ENCODE measurements at places on chromosomes 3 and 15.
A peak's percentile ranks its signal among the peaks of the same experiment; 100 is the strongest.

GRCh38 chr3:8953313-8953712, 10.0 kb downstream of the RAD18 start:
- peak; percentile 44 for DNase-seq

- no peak for DNase-seq
Observed at GRCh38 chr3:145785668-145786067, 375.3 kb downstream of the PLOD2 start.

- DNase-seq = peak; percentile 71
Observed at GRCh38 chr3:138003069-138003468, 6.9 kb upstream of the CLDN18 start.

GRCh38 chr3:32401556-32402081, 10.0 kb downstream of the CMTM7 start:
- DNase-seq = peak; percentile 88

GRCh38 chr3:10666621-10667020, 149.4 kb upstream of the SLC6A11 start:
- no peak for DNase-seq

DNA sequence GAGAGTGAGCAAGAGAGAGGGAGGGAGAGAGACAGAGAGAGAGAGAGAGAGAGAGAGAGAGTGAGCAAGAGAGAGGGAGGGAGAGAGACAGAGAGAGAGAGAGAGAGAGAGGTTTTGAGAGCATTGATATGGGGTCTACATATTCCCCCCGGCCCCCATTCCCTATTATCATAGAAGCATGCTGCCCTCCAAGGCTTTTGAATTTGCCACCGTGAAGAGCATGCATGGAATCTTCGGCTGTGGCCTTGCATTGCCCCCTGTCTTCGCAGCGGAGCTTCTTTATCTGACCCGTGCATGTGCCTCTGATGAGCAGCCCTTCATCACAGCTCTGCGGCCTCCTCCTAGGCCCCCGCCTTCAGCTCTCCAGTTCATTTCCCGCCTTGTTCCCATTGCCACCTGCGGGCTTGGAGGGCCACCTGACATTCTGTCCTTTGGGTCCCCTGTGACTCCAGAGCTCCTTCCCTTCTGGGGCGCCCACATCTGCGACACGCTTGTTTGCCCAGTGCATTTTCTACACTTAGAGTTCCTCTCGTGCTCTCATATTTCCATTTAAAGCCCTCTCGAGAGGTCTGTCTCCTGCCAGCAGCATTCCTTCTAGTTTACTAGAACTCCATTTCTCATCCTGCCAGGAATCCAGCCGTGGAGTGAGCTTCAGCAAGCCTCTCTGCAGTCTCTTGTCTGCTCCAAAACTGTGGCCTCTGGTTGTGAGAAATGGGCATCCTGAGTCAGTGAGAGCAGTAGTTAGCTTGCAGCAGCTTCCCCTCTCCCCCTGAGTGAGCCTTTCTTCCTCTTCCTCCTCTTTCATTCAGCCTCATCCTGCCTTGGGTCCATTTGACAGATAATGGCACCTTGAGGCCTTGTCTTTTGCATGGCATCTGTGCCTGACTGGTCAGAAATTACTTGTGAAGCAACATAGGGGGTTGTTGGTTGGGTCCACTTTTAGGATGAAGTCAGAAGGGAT, 25.3 kb downstream of the LPP start:
- peak; percentile 35 for DNase-seq

DNA sequence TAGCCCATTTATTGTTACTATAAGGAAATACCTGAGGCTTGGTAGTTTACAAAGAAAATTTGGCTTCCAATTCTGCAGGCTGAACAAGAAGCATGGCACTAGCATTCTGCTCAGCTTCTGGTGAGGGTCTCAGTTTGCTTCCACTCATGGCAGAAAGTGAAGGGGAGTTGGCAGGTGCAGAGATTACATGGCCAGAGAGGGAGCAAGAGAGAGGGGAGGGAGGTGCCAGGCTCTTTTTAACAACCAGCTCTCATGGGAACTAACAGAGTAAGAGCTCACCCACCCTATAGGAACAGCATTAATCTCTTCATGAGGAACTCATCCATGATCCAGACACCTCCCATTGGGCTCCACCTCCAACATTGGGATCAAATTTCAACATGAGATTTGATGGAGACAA, 437.9 kb downstream of the CHL1 start:
- no peak for DNase-seq

GRCh38 chr3:180590396-180590795, 11.6 kb upstream of the TTC14 start:
- no peak for DNase-seq

DNA sequence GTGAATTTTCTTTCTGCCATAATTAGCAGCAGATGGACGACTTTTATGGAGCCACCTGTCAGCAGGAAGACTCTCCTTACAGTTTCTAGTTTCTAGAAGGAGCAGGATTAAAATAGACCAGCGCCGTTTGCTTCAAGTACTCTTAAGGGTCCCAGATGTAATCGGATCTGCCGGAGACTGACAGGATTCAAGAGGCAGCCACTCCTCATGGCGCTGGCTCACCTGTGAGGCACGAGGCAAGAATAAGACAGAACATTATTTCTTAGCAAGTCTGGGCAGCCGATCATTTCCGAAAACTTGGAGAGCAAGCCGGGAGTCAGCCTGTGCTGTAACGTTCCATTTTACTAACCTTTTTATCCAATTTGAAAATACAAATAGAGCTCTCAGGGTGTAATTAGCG, 410.4 kb upstream of the RORA start:
- no peak for DNase-seq

DNA sequence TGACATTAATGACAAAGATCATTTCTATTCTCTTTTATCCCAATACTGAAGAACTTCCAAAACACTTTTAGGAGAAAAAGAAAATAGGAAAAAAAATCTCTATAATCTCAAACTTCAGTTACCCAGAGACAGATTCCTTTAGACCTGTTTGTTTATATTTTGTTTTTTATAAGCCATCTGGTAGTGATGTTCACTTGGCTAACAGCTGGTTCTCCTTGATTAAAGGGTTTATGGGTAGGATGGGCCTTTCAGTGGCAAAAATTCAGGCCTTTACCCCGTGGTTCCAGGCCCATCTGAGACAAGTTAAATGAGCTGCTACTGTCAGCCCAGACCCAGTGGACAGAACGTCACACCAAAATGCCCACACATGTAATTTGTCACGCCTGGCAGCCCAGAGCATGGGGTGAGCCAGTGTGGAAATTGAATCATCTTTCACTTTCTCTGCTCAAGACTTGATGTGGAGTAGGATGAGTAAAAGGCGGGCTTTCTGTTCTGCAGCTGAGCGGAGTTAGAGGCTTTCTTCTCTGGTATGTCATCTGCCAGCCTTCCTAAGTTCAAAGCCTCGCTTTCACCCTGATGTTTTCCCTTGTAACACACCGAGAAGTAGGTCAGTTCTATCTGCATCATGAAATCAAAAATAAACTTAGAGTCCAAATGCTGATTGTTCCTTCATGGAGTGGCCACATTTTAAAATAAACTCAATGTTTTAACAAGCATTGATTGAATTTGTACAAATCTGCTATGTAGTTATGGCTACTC, 62.5 kb upstream of the SKOR1 start:
- no peak for DNase-seq

- DNase-seq = no peak
Observed at GRCh38 chr3:16587681-16588060, 17.6 kb downstream of the DAZL start.

- DNase-seq = no peak
Observed at GRCh38 chr3:122232485-122232884, 49.0 kb downstream of the CASR start.

GRCh38 chr15:78434134-78434533, 3.9 kb upstream of the IREB2 start:
- no peak for DNase-seq

GRCh38 chr15:91478717-91479191, 374.8 kb upstream of the SLCO3A1 start:
- no peak for DNase-seq

GRCh38 chr15:68187559-68187958, 17.6 kb downstream of the CALML4 start:
- DNase-seq = peak; percentile 81

GRCh38 chr15:79132770-79133169, 42.2 kb upstream of the RASGRF1 start:
- no peak for DNase-seq

DNA sequence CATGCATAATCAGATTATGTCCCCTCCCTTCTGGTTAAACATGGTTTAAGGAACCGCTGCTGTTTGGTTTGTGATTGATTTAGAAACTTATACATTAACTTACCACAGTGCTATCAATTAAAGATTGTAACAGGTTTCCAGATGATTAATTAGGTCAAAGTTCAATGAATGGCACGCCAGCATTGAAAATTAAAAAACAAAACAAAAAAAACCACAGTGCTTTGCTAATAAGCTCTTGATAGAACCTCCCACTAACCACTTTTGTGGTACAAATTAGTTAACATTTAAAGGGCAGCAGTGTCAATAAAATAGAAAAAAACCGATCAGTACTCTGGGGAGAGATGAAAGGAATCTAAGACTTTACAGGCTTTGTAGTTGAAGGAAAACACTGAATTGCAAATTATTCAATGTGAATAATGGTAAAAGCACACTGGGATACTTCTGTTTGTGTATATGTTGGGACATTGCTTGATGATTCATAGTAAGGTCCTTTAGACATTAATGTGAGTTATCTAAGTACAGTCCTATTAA, 7.6 kb upstream of the C3orf38 start:
- DNase-seq = no peak

DNA sequence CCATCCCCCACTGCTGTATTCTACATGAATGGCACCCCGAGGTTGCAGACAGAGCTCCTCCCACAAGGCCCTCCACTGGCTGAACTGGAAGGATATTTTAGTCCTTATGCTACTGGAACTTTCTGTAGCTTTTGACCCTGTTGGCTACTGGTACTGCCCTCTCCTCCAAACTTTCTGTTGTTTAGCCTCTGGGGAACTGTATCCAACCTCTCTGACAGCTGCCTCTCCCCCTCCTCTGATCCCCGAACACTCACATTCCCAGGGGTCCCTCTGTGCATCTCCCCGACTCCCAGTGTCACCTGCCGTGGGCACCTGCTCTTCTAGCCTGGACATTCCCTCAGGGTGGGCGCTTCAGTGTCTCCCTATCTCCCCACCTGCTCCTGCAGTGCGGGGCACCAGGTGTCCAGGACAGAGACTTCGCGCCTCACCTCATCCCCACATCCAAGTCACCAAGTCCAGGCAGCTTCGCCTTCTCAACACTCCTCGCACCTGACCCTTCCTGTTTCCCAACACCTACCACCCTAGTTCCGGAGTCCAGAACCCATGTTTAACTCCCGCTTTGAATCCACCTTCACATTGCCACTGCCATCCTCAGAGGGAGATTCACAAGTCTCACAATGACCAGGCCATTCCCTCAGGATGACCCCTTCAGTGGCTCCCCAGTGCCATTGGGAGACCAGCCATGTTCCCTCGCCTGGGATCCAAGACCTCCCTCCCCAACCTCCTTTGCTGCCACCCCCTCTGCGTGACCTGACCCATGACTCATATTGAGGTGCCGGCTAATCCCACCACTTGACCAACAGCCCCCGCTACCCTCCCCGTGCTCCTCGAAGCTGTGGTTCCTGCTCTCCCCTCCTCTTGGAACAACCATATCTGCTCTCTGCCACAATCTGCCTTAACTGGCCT, 34.2 kb downstream of the BDH1 start:
- DNase-seq = no peak

GRCh38 chr3:110314512-110315114, 757.0 kb upstream of the NECTIN3 start:
- peak; percentile 61 for DNase-seq
